ENCODE measurements at places on chromosomes 16 and 17.

GRCh38 chr16:88787579-88788314 lies 2.7 kb upstream of the PIEZO1 start:
- no peak for DNase-seq

- DNase-seq, result no peak
Observed at GRCh38 chr17:8623591-8623990, 6.9 kb downstream of the MYH10 start.

DNA sequence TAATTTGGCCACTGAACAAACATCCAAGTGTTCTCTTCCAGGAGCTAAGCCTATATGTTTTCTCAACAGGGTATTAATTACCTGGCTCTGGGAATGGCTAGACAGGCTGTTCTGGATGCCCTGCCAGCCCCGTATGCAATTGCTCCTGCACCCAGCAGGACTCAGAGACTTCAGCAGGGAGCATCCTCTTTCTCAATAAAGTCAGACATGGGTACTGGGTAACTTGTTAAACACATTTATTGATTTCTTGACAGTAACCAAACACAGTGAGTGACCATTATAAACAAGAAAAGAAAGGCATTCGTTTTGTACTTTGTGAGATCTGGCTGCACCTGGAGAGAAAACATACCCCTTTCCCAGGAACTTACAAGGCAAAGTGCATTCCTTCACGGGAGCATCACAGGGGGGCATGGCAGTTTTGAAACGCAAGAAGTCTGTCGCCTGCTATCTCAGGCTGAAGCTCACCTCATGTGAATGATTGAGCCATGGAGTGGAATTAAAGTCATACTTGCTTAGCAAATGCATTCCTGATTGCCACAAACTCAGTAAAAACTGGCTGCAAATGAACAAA lies 369.8 kb downstream of the UTP18 start:
- DNase-seq, result no peak

GRCh38 chr17:64448665-64449512 lies at the start of gene MILR1:
Gene MILR1, plus strand, starts transcription at chr17:64449115. Its CDS starts 54 bp downstream, at chr17:64449169.
- DNase-seq, result no peak

- no peak for DNase-seq
Observed at GRCh38 chr17:69417545-69418483, 3.3 kb downstream of the MAP2K6 start.

GRCh38 chr16:65406933-65407332 lies 285.1 kb upstream of the CDH11 start:
- no peak for DNase-seq
